ENCODE measurements at places on chromosomes 4 and X.
A peak's percentile ranks its signal among the peaks of the same experiment; 100 is the strongest.

DNA sequence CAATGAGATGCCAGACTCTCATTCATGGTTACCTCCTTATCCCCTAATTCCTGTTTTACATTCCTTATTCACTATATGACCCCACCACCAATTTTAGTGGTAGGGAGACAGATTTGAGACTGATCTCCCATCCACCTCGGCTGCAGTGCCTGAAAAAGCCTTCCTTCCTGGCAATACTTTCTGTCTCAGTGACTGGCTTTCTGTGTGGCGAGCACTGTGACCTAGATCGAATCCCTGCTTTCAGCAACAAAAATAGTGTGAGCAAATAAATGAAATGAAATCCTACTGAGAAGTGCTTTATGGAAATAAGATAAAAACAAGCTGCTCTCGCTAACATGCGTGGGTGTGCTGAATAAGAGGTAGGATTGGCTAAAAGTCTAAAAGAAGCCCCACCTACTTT is 165.3 kb downstream of the GPM6A start:
- no peak for DNase-seq

- DNase-seq: no peak
These were observed 111.3 kb downstream of the MAGEE1 start for GRCh38 chrX:76538860-76539259.

DNA sequence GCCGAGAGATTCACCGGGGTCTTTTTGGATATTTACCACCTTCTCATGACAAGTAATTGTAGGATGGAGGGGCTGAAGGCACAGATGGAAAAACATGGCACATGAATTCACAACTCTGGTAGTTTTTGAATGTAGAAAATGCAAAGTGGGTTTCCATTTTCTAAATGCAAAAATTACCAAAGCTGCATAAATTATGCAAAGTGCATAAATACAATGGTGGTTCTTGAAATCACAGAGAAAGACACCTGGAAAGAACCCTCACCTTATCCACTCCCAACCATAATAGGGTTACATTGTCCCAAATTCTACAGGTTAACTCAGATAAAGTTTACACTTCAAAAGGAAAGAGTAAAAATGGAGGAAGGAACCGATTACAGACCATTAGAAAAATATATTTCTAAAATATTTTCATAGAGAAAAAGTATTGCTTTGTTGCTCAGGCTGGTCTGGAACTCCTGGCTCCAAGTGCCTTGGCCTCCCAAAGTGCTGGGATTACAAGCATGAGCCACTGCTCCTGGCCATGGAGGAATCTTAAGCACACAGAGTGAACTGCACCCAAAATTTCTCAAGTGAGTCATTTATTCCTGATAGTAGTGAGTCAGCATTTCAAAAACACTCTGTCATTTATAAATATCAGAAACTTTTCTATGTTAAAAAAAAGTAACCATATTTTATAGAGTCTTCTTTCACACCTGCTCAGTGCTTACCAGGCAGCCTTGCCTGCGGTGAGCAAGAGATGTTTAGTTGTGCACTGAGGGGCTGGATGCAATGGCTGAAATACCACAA is 101.4 kb downstream of the FIP1L1 start:
- no peak for DNase-seq

GRCh38 chrX:39249999-39250398 is 448.7 kb downstream of the MID1IP1 start:
- DNase-seq: no peak

DNA sequence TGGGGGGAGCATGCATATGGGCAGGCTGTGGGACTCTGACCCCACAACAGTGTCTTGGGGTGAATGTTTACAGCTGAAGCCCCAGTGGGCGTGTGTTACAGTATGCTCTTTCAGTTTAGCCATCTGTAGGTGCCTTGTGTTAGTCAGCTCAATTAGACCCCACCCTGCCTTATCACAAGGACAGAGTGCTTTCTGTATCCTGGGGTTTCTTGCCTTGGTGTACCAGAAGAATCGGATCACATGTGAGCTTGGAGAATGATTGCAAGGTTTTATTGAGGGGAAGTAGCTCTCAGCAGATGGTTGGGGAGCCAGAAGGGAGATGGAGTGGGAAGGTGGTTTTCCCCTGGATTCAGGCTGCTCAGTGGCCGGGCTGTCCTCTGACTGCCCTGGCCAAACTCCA is 27.3 kb downstream of the SH3BGRL start:
- no peak for DNase-seq

DNA sequence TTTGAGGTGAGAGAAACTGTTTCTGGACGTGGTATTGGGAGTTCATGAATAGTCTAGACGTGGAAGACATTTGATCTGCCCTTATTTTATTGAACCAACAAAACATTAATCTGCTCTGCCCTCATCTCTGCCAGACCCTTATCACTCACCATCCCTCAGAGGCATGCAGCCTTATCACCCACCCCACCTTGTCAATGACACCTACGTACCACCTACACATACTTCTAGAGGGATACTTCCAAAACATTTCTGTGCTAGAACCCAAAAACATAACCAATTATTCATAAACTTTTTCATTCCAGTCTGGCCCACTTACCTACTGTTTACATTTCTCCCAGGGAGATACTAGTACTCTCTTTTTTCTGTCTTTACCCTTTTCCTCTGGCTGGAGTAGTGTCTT is 105.2 kb downstream of the RS1 start:
- DNase-seq: no peak

DNA sequence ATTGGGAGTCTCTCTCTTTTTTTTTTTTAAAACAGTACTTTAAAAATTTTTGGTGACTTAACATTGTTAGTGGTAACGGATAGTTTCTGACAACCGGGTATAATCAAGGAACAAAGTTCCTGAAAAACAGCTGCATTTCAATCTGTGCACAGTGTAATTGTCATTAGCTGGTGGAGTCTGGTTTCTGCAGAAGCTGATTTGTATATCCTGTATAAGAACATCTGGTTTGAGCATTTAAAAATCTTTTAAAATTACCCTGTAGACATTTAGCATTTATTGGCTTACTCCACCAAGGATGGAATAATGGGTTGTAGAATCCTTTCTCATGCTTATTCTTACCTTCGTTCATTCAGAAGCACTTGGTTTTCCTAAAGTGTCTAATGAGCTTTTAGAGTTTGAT is 11.2 kb downstream of the JADE1 start:
- no peak for DNase-seq

DNA sequence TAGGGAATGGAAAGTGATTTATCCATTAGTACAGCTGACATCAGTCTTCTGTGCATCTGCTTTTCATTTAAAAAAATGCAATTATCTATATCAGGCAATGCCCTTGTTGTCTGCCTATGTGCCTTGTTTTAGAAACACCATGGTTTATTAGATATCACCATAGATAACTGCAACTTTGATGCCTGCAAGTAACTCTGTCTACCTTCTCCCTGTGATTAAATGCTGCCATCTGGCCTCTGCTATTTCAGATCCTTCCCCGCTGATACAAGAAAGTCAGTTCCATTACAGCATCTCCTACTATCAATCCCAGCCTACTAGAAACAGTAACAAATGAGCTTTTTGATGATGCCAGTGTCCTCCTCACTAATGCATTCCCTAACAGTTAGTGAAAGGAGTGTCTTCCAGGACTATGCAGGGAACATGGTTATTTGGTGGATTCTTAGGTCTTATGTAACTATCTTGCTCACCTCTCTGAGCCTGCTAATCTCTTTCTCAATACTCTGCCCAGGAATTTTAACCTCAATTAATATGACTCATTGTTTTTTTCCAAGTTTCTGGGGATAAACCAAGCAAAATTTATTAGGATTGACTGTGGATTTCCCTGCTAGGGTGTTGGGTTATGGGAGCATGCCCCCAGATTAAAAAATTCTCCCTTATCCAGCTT is 444.9 kb downstream of the RAPGEF2 start:
- no peak for DNase-seq

GRCh38 chrX:39957816-39958566 is 139.8 kb downstream of the BCOR start:
- no peak for DNase-seq

GRCh38 chr4:24416293-24416692 is 168.1 kb downstream of the DHX15 start:
- no peak for DNase-seq

- no peak for DNase-seq
These were observed 6.0 kb upstream of the DUSP9 start for GRCh38 chrX:153640736-153641575.

GRCh38 chr4:176268963-176269362 is at the start of gene ASB5:
ASB5 (minus strand) TSS chr4:176269222; CDS start chr4:176269108, 114 bp downstream.
- no peak for DNase-seq

GRCh38 chrX:115894087-115894486 is 276.5 kb upstream of the AGTR2 start:
- DNase-seq: peak; percentile 50

- no peak for DNase-seq
These were observed 123.3 kb downstream of the EPHA5 start for GRCh38 chr4:65546882-65547416.

DNA sequence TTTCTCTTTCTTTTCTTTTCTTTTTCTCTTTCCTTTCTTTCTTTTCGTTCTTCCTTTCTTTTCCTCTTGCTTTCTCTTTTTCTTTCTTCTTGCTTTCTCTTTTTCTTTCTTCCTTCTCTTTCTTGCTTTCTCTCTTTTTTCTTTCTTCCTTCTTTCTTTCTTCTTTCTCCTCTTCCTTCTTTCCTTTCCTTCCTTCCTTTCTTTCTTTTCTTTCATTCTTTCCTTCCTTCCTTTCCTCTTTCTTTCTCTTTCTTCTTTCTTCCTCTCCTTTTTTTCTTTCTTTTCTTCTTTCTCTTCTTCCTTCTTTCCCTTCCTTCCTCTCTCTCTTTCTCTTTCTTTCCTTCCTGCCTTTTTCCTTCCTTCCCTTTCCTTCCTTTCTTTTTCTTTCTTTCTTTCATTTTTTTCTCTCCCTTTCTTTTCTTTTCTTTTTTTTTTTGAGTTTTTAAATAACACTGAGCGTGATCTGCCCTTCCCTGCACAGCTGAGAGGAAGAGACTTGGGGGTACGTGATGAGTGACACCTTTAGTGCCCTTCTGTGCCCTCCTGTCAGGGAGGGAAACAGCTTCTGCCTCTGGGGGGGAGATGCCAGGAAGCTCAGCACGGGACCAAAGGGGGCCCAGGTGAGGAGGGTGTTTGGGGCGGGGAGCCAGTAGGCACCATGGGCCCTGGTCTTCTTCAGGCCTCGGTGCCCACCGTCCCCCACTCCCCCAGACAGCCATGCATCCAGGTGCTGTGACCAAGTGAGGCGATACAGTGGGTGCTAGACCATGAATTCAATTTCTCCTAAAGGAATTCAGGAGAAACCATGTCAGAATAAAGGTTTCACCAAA is 36.6 kb upstream of the CDKN2AIP start:
- DNase-seq: no peak

GRCh38 chrX:23932046-23932445 is 24.2 kb downstream of the CXorf58 start:
- DNase-seq: no peak

GRCh38 chrX:10851809-10852208 is 231.4 kb upstream of the MID1 start:
- no peak for DNase-seq

GRCh38 chr4:141497627-141498026 is 138.8 kb upstream of the IL15 start:
- no peak for DNase-seq

- DNase-seq: no peak
These were observed 72.7 kb upstream of the IL15 start for GRCh38 chr4:141563723-141564122.

DNA sequence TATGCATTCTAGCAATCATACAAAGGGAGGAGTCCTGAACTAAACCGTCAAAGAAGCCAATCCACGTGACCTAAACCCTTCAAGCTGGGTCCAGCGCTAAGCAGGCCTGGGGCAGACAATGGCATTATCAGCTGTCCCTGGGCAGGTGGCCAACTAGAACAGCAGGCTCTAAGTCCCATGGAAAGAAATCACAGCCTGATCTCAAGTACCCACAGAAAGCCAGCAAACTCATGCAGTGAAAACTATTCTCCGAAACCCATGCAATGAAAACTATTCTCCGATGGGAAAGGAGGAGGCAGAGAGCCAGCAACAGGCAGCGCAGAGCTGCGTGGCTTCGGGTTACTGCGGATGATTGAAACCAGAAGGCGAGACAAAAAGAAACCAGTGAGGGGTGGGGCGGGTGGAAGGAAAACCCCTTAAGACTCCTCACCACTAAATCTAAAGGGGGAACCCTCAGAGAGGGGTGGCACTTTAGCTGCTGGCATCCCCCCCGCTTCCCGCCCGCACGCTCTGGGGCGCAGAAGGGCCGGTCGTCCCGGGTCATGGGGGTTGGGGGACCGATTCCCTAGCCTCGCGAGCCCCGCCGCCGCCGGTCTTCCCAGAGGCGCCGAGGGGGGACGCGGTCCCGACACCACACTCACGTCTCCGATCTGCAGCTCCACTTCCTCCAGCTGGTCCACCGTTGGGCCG is 567 bp downstream of the C4orf46 start:
- peak; percentile 42 for DNase-seq

DNA sequence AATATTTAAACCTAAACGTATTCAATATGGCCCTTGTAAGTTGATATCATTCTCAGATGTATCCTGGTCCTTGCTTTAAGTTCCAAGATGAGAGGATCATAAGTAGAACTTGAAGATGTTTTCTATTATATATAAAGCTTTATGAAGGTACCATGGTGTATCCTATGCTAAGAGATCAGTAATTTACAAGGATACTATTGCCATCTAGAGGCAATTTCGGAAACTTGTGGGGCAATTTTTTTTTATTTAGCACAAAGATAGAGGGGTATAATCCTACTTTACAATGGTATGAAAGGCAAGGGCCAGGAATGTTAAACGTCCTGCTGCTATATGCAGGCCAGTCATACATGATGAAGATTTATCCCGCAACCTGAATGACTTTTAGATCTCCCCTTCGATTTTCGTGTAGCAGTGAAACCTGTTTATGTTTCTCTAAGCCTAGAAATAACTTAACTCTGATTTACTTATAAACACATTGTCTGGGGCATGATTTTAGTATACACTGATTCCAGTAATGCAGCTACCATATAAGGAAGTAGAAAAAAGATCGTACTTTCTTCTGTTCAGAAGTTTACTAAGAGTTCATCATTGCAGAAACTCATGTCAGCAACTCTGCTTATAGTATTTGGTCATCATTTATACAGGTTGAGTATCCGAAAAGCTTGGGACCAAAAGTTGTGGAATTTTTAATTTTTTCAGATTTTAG is 2.6 kb downstream of the SLC25A31 start:
- DNase-seq: no peak

GRCh38 chr4:17055788-17056187 is 157.3 kb upstream of the LDB2 start:
- DNase-seq: no peak

GRCh38 chrX:8345473-8345872 is 119.2 kb upstream of the VCX3B start:
- no peak for DNase-seq

- no peak for DNase-seq
These were observed 3.3 kb downstream of the IL13RA1 start for GRCh38 chrX:118730500-118731247.

DNA sequence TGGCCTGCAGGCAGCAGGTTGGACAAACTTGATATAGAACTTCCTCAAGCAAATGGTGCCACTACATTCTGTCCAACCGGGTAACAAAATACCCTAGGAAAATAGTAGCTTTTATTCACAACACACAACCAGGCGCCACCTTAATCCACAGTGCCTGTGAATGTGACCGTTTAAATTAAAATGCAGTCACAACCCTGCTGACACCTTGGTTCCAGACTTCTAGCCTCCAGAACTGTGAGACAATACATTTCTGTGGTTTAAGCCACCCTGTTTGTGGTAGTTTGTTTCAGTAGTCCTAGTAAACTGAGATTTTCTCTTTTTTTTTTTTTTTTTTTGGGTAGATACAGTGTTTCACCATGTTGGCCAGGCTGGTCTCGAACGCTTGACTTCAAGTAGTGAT is 575.8 kb downstream of the PACRGL start:
- no peak for DNase-seq

- no peak for DNase-seq
These were observed 91.2 kb downstream of the HUWE1 start for GRCh38 chrX:53595266-53595810.

- no peak for DNase-seq
These were observed 9.2 kb upstream of the HPGD start for GRCh38 chr4:174531486-174531885.

All from T-helper 1 cell (primary cell).